ENCODE measurements at places on chromosomes 4 and X.

DNA sequence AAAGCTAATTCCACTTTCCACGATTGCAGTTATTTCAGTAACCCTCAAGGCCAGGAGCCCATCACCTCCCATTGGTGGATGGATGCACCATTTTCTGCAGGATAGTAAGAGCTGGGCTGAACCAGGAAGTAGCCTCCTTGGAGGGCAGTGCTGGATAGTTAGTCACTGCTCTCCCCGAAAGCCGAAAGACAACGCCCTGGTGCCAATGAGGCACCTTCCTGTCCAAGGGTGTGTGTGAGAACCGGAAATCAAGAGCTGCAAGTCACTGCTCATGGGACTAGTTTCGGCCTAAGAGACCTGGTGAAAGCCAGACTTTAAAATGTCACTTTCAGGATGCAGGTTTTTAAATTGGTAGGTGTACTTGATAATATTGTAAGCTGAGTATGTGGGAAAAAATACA is 203.8 kb upstream of the HS3ST1 start:
- no peak for DNase-seq

DNA sequence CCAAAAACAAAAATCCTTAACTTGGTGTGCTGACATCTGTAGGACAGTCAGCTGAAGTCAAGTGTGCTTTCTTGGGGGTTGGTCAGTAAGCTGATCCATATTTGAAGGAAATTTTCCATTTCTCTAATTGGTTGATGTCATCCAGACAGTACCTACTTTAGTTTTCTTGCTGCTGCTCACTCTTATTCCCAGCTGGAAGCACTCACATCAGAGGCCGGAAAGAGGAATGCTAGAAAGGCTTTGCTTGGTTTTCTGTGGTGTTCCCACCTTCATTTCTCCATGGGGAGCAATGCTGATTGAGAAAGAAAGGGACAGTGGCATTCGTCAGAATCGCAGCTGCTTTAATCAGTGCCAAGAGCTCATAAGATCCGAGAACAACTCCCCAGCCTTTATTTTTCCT is 227.0 kb downstream of the C4orf33 start:
- DNase-seq: no peak

- DNase-seq: no peak
These were observed 157.6 kb downstream of the SH3KBP1 start for GRCh38 chrX:19729761-19730160.

DNA sequence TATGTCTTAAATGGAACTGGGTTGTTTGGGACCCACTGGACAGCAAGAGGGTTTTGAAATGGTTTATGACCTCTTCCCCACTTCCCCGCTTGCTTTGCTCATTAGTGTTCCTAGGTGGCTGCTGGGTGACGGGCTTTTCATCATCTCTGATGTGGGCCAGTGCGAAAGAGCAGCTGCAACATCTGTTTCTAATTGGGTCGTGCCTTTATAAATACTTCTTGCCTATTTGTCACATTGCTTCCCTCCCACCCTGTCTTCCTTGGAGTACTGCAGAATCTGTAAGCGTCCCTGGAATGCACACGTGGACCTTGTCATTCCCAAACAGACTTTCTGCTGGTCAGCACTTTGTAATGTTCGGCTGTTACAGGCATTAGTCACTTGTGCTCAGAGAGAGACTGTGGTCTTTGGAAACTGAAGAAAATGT is 35.2 kb downstream of the SEPTIN11 start:
- peak; percentile 99 for DNase-seq

Data from GM23248 (cell line).